ENCODE measurements at places on chromosomes 6 and 20.

DNA sequence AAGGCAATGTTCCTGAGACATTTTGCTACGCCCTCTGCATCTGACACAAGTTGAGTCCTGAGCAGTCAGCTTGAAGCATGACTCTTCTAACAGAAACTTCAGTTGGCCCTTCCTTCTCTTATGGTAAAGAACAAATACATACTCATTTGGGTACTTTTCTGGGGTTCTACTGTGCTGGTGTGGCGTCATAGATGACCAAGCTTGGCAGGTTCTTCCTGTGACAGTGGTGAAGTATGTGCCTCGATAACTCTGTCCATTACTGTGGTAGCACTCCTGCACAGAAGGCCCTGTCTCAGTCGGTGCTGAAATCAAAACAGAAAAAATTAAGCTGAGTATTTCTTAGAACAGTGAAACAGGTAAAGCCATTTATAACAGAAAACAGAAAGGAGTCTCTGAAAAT, 152.5 kb downstream of the SLC22A3 start:
- no peak for DNase-seq

- DNase-seq, result no peak
Observed at GRCh38 chr6:151326116-151326825, 65.1 kb downstream of the ZBTB2 start.

DNA sequence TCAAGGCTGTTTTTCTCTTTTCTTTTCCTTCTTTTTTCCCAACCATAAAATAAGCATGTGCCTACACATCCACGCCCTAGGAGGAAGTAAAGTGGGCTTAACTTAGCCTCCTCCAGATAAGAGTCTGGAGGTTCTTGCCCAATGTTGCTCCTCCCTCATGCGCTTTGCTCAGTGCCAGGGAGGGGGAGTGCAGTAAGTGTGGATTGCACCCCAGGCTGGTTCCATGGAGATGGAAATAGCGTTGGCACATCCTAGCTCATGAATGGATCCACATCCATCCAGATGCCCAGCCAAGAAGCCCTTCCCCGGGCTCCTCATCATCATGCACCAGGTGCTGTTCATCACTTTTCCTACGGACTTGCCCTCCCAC, 58.2 kb downstream of the NEDD9 start:
- no peak for DNase-seq

DNA sequence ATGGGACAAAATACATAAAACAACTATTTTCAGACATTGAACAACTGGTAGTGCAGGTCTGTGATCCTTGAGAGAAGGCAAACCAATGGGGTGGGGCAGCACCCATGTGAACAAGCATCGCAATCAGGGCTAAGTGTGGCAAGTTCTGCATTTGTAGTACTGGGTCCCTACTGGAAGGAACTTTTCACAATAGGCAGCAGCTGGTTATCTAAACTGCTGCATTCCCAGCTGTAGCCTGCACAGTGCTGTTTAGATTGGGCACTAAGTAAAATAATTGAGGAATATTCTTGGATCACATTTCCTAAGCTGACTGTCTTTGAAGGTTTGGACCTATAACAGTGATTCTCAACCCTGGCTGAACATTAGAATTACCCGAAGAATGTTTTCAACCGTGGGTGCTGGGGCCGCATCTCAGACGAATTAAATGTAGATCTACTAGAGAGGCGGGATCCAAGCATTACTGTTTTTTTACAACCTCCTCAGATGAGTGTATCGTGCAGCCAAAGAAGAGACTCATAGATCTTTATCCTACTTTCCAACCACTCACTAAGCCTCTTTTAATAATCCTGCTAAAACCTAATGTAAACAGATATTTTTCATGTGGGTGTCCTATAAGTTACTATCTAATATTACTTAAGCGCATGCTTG, 12.4 kb upstream of the MAP3K4 start:
- DNase-seq, result no peak

DNA sequence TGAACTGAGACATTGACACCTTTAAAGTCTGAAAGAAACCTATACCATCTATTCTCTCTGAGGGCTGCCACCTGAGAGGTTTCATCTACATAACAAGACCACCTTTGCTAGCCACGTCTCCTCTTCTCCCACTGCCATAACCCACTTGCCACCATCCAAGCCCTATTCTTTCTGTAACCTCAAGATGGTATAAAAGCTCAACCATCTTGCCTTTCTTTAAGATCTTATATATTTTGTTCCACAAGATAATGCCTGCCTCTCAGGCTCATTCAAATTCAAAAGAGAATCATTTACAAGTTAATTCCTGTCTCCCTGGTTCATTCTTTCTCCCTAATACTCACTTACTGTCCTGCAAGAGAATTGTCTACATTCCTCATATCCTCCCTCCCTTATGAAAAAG, 192.5 kb downstream of the OTOR start:
- no peak for DNase-seq

GRCh38 chr6:3340358-3340802, 81.6 kb downstream of the PSMG4 start:
- no peak for DNase-seq

DNA sequence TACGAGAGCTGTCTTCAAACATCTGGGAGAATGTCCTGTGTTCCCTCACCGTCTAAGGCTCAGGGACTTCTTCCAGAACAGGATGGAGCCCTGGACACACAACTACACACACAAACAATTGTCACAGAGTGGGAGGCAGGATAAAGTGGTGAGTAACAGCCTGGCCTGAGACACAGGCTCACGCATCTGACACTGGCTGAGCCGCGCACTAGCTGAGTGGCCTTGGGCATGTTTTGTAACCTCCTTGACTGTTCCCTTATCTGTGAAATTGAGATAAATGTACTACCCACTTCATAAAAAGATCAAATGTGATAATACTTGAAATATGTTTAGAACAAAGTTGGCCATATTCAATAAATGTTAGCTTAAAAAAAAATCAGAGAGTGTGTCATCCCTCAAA, 132.4 kb upstream of the ARMC2 start:
- DNase-seq, result no peak

DNA sequence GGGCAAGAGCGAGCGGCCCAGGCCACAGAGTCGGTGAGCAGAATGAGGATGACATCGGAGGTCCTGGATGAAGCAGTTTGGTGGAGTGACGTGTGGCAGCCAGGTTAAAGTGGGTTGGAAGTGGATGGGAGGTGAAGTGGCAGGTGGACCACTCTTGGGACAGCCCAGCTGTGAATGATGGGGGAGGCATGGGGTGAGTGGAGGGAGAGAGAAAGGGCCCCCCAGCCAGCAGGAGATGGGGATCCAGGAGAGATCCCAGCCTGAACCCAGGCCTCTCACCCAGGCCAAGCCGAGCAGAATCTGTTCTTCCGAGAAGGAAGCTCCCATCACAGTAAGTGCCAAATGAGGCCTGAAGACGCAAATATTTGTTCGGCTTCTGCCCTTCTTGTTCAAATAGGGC, 27.0 kb upstream of the SLC32A1 start:
- DNase-seq, result no peak

DNA sequence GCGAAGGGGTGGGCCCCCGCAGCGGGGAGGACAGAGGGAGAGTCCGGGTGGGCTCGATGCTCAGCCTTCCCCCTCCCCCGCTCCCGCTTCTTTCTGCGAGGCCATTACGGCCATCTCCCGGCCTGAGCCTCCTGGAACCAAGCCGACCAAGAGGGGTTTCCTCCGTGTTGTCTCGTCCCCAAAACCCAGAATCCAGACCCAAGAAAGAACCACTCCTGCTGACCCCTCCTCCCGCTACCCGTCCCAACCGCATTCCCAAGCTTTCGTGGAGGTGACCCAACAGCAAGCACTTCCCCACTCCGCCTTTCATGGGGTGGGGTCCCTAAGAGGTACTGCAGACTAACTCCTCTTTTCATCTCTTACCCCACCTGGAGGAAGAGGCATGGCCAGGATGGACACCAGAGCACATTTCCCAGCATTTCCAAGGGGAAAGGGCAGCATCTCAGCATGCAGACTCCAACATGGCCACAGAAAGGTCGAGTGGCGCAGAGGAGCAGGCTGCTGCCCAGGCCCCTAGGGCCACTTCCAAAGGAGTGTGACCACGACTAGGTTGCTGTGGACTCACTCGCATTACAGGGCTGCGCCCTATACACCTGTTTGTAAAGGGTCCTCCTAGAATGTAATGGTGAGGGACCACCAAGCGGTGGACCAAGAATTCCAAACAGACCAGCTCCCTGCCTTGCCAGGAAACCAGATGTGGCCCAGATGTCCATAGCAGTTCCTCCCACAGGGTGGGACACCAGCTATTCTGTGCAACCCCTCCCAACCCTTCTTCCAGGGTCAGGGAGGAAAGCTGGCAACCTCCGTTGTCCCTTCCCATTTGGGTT, 53.4 kb downstream of the MRPL14 start:
- no peak for DNase-seq

- DNase-seq, result no peak
Observed at GRCh38 chr6:87540539-87540938, 49.2 kb downstream of the RARS2 start.

DNA sequence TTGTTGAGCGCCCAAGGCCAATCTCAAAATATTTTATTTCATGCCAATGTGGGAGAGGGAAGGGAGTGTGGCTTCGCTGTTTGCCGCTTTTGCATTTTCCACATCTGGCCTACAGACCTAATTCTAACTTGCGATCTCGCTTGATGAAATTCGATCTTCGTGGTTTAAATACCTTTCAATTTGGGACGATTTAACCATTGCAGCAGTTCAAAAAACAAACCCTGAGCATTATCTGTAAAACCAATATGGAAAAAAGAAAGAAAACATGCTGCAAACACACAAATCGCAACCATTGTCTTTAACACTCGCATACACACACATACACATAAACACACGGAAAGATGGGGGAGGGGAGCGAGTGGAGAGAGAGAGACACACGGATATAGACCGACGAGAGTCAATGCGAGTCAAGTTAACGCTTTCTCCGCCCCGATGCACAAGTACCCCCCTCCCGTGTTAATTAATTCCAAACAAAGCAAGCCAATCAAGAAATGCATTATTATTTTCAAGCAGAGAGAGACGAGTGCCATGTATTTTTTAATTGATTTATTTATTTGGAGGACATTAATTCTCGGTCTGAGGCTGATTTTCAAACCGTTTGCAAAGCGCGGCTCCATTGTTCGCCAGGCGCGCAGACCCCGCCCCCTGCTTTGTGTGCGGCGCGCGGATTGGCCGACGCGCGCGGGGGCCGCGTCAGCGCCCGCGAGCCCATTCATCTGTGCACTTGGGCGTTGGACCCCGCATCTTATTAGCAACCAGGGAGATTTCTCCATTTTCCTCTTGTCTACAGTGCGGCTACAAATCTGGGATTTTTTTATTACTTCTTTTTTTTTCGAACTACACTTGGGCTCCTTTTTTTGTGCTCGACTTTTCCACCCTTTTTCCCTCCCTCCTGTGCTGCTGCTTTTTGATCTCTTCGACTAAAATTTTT, at the start of gene MARCKS:
TSS of gene MARCKS (plus strand) at position 721 of the 931 bp plus-strand sequence. CDS start 401 bp downstream, outside the sequence.
- no peak for DNase-seq

- DNase-seq, result no peak
Observed at GRCh38 chr6:80488190-80488589, 381.7 kb downstream of the BCKDHB start.

DNA sequence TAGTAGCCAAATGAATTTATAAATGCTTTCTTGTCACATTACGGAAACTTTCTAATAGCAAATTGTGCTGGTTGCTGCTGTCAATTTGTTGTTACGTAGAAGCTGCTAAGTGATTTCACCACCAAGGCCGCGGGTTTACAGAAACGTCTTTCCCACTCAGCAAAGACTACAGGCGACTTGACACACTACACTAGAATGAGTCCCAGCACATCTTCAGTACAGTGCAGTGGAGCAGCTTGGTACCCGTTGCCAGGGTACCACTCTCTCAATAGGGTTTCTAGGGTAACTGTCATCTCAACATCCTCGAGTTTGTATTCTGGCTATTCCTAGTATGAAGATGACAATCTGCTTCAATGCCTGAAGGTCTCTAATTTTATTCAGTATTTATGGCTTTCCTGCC, 22.7 kb upstream of the ZDHHC14 start:
- DNase-seq, result no peak

- no peak for DNase-seq
Observed at GRCh38 chr6:158361961-158362669, 49.9 kb downstream of the TULP4 start.

DNA sequence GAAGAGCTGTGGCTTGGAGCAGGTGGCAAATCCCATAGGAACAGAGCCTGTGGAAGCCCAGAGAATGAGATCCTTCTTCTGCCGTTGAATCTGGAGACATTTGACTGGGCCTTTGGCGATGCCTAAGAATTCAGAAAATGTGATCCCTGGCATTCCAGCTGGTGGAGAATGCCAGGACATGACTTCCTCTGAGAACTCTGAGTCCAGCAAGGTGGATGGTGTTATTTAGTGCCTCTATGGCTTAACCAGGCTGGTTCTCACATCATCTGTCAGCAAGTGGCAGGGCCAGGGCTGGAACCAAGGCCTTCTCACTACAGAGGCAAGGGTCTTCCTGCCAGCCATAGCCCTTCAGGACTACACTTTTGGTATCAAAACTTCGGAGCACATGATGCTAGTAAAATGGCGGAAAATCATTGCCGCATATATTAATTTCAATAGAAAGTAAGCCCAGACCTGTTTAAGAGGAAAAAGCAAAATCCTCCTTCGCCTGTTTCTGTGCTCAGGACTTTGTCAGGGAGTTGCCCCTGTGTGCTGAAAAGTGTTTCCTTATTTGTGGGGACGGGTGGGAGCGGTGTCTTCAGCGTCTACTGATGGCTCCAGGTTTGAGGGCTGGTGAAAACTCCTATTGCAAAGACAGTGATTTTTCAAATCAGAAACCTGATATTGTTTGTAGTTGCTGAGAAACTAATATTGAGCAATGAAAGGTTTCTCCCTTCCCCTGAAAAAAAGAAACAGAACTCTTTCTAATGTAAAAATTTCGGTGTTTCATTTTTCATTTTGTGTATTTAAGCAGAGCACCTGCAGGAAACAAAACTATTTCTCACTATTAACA, 23.9 kb downstream of the DUSP22 start:
- no peak for DNase-seq

DNA sequence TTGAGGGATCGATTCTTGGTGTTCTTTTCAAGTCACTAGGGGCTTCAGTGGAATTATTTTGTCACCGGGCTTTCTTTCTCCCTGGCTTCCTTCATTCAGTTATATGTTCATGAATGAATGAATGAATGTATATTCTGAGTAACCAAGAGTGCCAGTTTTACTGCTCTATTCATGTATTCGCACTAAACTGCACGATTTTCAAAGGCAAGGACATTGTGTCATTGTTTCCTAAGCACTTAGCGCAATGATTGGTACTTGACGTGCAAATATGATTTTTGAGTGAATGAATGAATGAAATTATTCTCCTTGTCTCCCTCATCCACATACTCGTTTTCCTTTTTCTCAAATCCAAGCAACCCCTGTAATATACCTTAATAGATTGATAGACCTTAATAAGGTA, 822 bp downstream of the AFG1L start:
- no peak for DNase-seq

DNA sequence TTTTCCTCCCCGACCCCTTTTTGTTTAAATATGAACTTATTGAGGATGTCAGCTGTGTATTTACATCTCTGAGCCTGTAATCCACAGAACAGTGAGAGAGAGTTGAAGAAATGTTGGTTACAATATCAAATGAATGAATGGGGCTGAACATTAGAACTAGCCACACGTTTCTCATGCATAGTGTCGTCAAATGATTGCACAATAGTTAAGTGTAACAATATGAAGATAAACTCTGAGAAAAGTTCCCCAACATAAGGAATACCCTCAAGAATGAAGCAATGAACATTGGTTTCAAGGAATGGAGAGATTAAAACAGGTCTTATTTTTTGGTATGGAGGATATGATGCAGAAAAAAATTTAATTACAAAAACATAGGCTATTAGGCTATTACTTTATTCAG, 100.5 kb upstream of the DTNBP1 start:
- DNase-seq, result no peak

Measured in stimulated activated CD4-positive, alpha-beta T cell treated with anti-CD3 and anti-CD28 coated beads, Interleukin-12 subunit alpha, Interleukin-12 subunit beta, amount 100 ng/mL, for 24 hours (primary cell).